ENCODE measurements at places on chromosomes 7 and 10.

DNA sequence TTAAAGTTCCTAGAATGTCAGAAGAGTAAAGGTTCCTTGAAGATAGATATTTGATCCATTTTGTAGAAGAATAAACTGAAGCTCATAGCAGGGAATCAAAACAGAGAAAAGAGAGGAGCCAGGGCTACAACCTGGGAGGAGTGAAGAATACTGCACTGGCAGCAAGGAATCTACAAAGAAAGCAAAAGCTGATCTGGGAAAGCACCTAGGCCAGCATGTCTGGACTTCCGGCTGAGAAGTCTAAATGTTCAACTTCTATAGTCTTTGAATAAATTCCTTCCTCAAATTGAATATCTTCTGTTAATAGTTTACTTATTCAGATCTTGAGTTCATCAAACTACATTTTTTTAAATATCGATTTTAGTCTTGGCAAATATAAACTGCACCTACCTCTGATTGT lies 78.2 kb downstream of the VPS41 start:
- DNase-seq: no peak

GRCh38 chr10:29669149-29669548 lies 34.4 kb upstream of the SVIL start:
- DNase-seq: no peak

DNA sequence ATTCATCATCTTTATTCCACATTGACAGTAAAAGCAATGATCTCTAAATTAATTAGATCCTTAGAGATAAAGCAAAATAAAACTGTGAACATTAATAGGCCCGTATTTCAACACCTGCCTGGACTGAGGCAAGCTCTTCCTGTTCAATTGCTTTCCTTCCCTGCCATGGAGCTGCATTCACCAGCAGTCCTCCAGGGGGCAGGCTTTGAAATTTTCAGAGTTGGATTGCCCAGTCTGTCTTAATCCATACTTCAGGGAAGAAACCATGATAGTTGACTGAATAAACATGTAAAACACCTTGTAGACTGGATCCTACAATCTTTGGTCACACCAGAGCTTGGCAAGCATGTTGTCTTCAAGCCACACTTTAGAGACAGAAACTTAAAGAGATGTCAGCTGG lies 936.6 kb downstream of the NRG3 start:
- DNase-seq: no peak

- DNase-seq: no peak
These were observed 94.0 kb upstream of the PPP2R2D start for GRCh38 chr10:131806646-131807317.

DNA sequence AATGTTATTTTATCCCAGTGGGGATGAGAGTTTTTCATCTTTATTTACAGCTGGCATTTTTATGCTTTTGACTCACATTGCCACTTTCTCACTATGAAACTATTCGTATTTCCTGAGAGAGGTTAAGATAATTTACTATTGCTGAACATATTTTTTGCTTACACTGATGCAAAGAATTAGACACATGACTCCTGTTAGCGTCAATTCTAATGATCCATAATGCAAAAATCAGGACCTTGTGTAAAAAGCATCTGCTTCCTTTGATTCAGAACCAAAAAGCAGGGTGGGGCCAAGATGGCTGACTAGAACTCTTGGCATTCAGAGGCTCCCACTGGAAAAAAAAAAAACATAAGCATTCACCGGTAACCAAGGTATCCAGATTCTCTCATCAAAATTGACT lies 464.8 kb downstream of the SEMA3D start:
- DNase-seq: no peak

DNA sequence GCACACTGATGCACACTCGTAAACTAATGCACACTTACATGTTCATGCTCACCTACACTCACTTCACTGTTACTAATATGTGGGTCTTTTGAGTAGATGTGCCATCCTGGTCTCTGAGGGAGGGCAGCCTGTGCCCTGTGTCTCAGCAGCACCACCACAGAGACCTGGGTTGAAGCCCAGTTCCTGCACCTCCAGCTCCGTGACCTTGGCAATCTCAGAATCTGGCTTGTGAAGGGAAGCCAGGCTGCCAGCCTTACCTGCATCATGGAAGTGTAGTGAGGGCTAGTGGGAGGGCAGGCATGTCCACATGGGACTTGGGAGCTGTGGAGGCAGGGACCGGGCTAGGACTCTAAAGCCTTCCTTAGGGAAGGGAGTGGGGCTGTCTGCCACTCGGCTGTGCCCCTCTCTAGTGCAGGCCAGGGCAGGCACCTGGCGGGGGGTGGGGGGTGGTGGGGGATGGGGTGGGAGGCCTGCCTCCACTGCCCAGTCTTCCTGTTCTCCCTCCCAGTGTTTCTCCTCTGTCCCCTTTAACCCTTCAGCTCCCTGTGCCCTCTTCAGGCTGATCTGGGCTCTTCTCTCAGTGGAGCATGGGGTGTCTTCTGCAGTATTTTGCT lies 8.1 kb downstream of the ADCY1 start:
- DNase-seq: no peak

DNA sequence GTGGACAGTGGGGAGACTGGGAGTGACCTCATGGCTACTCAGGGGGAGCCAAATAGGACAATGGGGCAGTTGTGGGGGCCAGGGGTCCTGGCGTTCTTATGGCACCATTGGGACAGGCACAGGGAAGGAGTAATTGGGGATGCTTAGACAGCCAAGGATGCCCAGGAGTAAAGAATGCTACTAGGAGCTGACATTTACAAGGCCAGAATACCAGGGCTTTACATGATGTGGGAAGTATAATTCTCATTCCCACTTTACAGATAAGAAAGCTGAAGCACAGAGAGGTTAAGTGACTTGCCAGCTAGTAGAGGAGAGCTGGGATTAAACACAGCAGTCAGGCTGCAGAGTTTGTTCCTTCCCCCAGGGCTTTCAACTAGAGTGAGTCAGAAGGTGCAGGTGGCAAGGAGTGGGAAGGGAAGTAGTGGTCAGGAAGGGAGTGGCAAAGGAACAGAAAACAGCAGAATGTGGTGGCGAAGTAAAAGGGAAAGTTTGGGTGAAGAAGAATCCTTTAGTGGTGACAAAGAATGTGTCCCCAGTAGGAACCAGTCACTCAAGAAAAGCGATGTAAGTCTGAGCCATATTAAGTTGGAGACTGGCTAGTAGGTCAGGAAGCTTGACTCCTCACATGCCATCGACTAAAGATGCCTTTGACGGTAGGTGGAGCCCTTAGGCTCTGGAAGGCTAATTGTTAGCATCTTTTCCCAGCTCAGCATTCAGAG lies 32.8 kb downstream of the CPVL start:
- no peak for DNase-seq

- no peak for DNase-seq
These were observed 70.6 kb upstream of the CCDC6 start for GRCh38 chr10:59976909-59977308.

- no peak for DNase-seq
These were observed 18.7 kb downstream of the FRMD4A start for GRCh38 chr10:14312014-14312413.

GRCh38 chr10:10973310-10973709 lies 44.4 kb upstream of the CELF2 start:
- DNase-seq: no peak

Measured in cortex of kidney (tissue), 1 donor.